ENCODE measurements at places on chromosomes 2 and 18.
A peak's percentile ranks its signal among the peaks of the same experiment; 100 is the strongest.

DNA sequence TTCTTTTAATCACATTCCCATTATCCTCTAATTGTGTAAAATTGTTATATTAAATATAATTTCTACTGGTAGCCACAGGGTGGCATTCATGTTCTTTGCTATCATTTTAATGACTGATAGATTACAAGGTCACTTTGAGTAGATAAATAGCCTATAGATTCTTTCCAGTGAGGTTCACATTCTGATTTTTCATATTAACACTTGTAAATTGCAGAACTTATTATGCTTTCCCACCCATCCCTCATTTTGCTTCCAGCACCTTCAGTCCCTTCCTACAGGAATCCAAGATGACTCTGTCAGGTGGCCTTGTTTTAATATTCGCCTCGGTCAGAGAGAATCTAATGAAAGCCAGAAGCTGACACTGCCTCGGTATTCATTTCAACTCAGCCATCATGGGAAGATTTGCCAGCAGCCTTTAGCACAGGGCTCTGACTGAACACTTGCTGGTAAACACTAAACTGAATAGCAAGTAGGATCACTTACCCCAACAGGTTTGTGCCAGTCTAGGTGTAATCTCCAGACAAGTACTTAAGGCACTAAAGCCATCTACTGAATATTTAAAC, 101.2 kb upstream of the FSHR start:
- no peak for DNase-seq

DNA sequence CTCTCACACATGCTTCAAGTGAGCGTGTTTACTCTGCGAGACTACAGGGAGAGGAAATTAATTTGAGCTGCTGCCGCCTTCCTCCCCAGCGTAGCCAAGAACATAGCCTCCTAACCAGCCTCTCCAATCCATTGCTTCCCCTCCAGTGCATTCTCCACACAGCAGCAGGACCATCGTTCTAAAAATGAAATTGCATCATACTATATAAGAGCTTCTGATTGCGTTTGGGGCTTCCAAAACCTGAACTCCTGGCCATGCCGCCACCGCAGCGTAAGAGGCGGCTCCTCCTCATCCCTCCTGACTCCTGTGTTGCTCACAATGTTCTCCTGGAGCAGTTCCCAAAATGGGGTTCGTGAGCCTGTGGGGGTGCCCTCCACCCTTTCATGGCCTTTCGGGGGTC, 142.1 kb downstream of the MYT1L start:
- no peak for DNase-seq

- no peak for DNase-seq
These were observed 65.0 kb upstream of the HPCAL1 start for GRCh38 chr2:10237392-10238321.

GRCh38 chr18:58095222-58095621, 51.2 kb downstream of the NEDD4L start:
- DNase-seq = no peak

- DNase-seq = peak; percentile 45
These were observed 13.2 kb upstream of the ATP6V1B1 start for GRCh38 chr2:70922235-70923234.

GRCh38 chr2:137976274-137976673, 12.0 kb downstream of the HNMT start:
- DNase-seq = no peak

GRCh38 chr18:47594621-47595086, 335.8 kb downstream of the SMAD2 start:
- no peak for DNase-seq

DNA sequence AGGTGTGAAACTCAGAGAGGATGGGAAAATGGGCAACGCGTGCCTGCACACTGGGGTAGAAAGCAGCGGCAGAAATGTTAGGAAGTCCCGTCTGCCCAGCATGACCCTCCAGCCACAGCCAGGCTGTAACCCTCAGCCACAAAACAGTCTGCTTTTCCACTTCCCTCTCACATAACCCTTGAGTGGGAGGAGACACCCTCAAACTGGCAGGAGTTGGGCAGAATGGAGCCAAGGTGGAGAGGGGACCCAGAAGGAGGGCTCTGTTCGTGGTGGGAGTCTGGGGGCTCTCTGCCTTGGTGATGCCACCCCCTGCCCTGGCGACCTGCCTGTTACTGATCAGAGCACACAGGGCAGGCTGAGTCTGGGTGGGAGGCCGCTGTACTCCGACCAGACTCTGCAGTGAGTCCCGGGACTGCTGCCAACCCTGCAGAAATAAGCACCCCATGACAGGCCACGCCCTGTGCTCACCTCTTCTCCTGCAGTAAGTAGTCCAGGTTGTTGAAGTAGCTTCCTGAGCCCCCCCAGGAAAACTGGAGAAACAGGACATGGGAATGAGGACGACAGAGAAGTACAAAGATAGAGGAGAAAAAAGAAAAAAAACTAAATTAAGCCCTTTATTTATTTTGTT, 16.0 kb downstream of the FAM178B start:
- DNase-seq = no peak

DNA sequence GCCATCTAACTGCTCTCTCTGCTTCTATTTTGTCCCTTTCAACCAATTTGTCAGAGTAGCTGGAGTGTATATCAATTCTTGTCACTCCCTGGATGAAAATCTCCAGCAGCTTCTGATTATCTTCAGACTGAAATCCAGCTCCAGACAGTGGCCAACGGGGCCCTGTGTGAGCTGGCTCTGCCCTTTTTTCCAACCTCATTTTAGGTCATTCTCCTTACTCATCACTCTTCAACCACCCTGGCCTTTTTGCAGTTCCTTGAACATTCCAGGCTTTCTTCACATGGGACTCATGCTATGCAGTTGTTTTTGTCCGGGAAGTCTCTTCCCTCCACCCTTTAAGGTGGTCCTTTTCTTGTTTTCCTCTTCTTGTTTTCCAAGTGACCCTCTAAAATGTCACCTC, 15.4 kb upstream of the FAP start:
- no peak for DNase-seq

- DNase-seq = no peak
These were observed 145.1 kb upstream of the ITGB6 start for GRCh38 chr2:160345071-160345764.

DNA sequence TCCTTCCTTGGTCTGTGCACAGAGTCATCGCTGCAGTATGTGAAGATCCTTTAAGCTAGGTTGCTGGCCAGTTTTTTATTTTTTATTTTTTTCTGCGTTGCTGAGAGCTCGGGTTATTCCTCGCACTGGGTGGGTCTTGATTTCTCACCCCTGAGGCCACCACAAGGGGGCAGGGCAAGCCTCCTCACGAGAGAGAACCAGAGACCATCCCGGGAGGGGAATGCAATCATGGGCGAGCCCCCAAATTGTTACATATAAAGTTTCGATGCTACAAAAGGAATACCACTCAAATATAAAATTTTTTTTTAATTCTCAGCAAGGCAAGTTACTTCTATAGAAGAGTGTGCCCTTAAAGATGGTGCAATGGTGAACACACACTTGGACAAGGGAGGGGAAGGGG, 24.9 kb downstream of the HTR2B start:
- DNase-seq = no peak

- no peak for DNase-seq
These were observed 5.0 kb downstream of the SPIRE1 start for GRCh38 chr18:12652861-12653401.

GRCh38 chr2:24469148-24469650, 21.9 kb upstream of the NCOA1 start:
- DNase-seq = no peak

GRCh38 chr2:72003124-72003523, 144.5 kb downstream of the CYP26B1 start:
- no peak for DNase-seq

GRCh38 chr18:69138088-69138487, 262.6 kb upstream of the DOK6 start:
- no peak for DNase-seq

DNA sequence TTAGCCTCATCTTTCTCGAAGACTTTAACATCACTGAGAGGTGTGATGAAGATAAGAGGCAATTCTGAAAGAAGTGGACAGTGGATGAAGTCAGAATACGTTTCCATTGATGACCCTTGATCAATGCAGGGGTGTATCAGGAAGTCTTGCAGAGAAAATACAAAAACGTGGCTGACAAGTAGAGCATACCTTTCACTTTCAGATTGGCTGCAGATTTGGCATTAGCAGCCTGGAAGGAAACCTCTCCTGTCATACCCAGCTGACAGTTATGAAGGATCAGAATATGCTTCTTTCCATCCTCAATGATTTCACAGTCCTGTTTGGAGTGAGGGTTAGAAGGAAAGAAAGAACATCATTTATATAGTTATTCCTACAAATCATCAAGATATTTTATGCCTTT, 152.5 kb downstream of the PLEKHA3 start:
- DNase-seq = no peak

GRCh38 chr2:219286436-219287115, 7.4 kb downstream of the DNAJB2 start:
- DNase-seq = no peak

DNA sequence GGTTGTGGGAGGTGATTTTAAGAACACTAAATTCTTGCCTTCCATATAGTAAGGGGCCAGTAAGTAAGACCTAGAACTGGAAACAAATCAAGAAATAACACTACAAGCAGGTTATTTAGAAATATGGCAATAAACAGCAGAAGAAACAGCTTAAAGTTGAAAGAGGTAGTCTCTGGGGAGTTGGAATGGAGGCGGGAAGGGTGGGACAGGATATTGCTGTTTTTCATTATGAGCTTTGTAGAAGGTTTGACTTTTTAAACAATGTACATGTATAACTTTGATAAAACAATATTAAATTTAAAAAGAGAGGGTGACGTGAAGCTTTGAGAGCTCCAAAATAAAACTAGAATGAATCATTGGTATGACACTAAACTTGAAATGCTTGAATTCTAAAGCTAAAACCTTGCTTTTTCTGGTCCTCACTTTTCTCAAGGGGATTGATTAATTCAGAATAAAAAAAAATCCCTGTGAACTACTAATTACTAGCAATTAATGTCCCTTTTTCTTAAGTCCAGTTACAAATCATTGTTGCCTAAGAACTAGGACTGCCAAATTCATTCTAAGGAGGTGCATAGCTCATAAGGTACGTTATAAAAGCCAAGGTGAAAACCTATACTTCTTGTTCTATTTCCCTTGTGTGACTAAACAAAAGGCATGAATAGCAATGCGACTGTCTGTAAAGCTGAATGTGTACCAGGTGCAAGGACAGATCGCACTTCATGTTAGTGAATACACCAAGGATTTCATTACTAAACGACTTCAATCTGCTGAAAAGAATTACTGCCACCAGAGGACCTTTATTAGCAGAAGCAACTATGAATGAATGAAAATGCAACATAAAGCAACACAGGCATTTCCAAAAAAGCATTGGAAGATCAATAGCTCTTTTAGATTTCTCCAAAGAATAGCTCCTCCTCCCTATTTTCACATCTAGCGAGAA, 177.5 kb downstream of the RBM43 start:
- no peak for DNase-seq

- no peak for DNase-seq
These were observed 20.8 kb downstream of the COPS7B start for GRCh38 chr2:231807020-231807419.

GRCh38 chr18:77341527-77342325, 92.1 kb downstream of the GALR1 start:
- DNase-seq = no peak

DNA sequence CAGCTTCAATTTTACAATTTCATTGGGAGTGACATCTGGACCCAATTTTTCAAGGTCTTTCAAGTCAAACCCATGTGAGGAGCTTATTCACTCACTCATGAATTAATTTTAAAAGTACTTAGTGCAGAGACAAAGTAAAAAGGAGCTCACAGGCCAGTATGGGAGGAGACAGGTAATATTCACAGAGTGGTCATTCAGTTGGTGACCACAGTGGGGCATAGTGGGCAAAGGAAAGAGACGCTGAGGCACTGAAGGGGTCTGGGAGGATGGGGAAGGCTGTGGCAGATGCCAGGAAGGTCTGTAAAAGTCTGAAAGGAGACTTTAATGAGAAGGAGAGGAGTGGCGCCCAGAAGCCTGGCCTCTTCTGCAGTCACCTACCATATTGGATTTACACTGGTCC, 76.0 kb downstream of the CD8B2 start:
- DNase-seq = no peak

DNA sequence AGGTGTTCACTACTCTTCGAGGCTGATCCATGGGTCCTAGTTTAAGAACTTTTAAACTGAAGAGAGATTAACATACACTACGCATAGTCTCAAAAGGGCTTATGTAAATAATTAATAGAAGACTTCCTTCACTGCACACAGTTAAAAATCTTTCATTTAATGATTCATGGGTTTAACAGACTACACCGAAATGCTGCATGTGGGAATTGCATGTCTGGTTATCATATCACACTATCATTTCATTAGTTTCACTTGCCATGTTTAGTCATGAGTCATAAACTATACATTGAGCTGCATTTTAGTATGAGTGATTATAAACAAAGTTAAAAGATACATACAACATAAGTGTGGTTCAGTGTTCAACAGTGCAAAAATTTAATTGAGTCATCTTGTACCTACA, 31.2 kb downstream of the GLS start:
- DNase-seq = no peak

DNA sequence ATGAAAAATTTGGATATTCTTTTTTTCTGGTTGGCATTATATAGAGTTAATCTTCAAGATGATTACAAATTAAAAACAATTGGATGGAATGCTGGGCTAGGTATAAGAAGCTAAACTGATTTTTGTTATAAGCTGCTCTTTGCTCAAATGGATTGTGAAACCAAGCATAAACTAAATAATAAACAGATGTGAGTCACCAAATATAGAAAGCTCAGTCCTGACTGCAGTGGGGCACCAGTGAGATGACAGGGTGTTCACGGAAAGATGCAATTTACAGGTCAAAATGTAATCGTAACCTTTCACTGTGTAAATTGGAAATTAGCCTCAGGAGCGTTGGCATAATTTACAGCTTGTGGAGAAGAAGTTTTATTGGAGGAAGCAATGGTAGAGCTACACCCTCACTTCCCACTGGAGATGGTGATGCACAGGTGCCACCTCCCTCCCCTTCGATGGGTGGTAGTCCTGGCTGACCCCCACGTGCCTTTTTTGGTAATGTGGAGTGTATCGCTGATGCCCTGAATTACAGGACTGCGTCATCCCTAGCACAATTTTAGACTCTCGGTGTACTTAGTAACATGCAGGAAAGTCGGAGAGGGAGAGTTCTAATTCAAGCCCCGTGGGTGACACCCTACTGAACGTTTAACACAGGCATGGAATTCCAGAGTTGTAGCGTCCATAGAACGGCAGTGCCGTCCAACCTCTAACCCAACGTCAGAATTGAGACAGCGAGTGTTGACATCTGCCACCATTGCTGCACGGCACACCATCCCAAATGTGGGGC, 73.9 kb upstream of the NFATC1 start:
- DNase-seq = no peak

GRCh38 chr2:138369856-138370255, 131.7 kb upstream of the SPOPL start:
- DNase-seq = no peak

- no peak for DNase-seq
These were observed 22.0 kb upstream of the FZD5 start for GRCh38 chr2:207791579-207792243.
